ENCODE measurements at places on chromosomes 1 and 21. TPM values are rescaled to one million over a fixed set of nuclear protein-coding genes. Genes with fewer than 3 reads are reported as not detected.

- DNase-seq: no peak
- no peaks in the 10 kb centered on the region for H3K27me3 ChIP-seq
- H3K27ac ChIP-seq: no peak overlapping the region
- H3K36me3 ChIP-seq: peaks cover 6% of the 10 kb centered on the region
These were observed 16.7 kb downstream of the NMNAT1 start for GRCh38 chr1:9960011-9960410.

DNA sequence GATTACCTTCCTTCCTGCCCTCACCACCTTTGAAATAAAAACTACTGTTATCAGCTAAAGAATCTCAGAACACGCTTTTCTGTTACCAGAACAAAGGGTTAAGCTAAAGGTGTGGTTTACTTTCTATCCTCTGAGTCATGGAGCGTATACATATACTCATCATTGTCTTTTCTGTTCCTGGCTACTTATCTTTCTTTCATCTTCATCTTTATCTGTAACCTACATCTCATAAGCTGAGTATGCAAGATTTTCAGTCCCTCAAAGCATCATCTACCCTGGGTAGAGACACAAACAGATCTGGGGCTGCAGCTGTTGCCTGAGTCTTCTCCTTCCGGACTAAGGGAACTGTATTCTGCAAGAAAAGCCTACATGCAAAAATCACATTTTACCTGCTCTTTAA is 75.6 kb downstream of the LMO4 start:
- H3K4me1 ChIP-seq: no peaks in the 10 kb centered on the region
- no peak overlapping the region for H3K27ac ChIP-seq
- DNase-seq: no peak
- no peaks in the 10 kb centered on the region for H3K27me3 ChIP-seq
- no peak overlapping the region for H3K4me3 ChIP-seq

DNA sequence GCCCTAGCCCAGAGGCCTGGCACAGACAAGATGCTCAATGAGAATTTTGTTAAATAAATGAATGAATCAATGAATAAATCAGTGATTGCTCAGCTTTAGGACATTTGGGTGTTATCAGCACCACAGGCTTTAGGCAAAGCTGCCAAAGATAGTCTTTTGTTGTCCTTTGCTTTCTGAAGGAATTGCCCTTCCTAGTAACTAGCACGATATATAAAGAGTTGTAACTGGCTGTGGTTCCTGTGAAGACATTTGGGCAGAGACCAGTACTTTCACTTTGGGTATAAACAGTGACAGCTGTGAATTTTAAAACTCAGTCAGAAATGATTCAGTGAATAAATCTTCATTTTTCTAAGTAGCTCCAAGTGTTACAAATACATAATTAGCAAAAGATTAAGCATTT is 13.3 kb downstream of the RNU5D-1 start:
- H3K27me3 ChIP-seq: no peaks in the 10 kb centered on the region
- no peaks in the 10 kb centered on the region for H3K4me1 ChIP-seq
- DNase-seq: no peak
- no peak overlapping the region for H3K27ac ChIP-seq
- H3K4me3 ChIP-seq: no peak overlapping the region

- DNase-seq: no peak
- no peak overlapping the region for H3K4me3 ChIP-seq
- H3K4me1 ChIP-seq: no peaks in the 10 kb centered on the region
- no peaks in the 10 kb centered on the region for H3K27me3 ChIP-seq
These were observed 61.2 kb upstream of the VTCN1 start for GRCh38 chr1:117271959-117272358.

GRCh38 chr1:66692681-66693080 is 59.6 kb upstream of the DYNLT5 start:
- DNase-seq: no peak
- H3K4me1 ChIP-seq: peaks cover 11% of the 10 kb centered on the region
- H3K36me3 ChIP-seq: no peaks in the 10 kb centered on the region
- no peak overlapping the region for H3K27ac ChIP-seq
- H3K4me3 ChIP-seq: no peak overlapping the region
- H3K27me3 ChIP-seq: no peaks in the 10 kb centered on the region

GRCh38 chr21:45530423-45531113 is 11.7 kb downstream of the SLC19A1 start:
- H3K27me3 ChIP-seq: no peaks in the 10 kb centered on the region
- peaks cover 28% of the 10 kb centered on the region for H3K4me1 ChIP-seq
- no peak for DNase-seq
- no peak overlapping the region for H3K4me3 ChIP-seq

GRCh38 chr1:70542856-70543255 is 131.8 kb downstream of the CTH start:
- DNase-seq: no peak
- H3K27me3 ChIP-seq: no peaks in the 10 kb centered on the region
- H3K36me3 ChIP-seq: no peaks in the 10 kb centered on the region

DNA sequence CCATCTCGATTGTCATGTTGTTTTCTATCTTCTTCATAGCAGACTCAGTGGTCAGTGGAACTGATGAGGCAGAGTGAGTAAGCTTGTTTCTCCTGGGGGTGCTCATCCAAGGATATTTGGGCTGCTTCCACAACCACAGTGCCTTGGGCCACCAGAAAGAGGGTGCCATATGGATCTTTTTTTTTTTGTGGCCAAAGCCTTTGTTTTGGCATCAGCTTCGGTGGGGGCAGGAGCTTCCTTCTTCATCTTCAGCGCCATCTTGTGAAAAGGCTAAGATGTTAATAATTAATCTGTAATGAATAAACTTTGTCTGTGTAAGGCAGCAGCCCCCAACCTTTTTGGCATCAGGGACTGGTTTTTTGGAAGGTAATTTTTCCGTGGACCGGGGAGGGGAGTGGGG is 6.6 kb upstream of the PLPP3 start:
- no peak overlapping the region for H3K4me3 ChIP-seq
- H3K36me3 ChIP-seq: no peaks in the 10 kb centered on the region
- H3K4me1 ChIP-seq: no peaks in the 10 kb centered on the region
- no peak for DNase-seq
- H3K27ac ChIP-seq: no peak overlapping the region
- no peaks in the 10 kb centered on the region for H3K27me3 ChIP-seq

DNA sequence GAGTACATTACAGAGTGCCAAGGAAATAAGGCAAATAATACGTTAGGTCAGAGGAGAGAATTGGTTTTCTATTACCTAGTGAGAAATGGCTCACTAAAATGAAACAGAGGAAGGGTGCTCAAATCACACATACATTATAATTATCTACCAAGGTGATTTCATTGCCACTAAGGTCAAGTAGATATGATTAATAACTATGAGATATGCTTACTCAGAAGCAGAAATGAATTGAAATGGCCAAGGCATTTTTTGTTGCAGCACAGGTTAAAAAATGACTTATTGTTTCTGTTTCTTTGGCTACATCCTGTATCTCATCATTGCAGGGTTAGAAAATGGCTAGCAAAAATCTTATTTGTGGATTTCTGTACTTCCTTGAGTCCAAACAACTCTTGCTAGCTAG is 154.5 kb upstream of the GORAB start:
- H3K4me1 ChIP-seq: no peaks in the 10 kb centered on the region
- no peaks in the 10 kb centered on the region for H3K36me3 ChIP-seq
- no peak for DNase-seq
- no peaks in the 10 kb centered on the region for H3K27me3 ChIP-seq
- H3K4me3 ChIP-seq: no peak overlapping the region

- no peak for DNase-seq
- H3K27ac ChIP-seq: no peak overlapping the region
- H3K36me3 ChIP-seq: no peaks in the 10 kb centered on the region
These were observed 24.6 kb downstream of the XCL1 start for GRCh38 chr1:168601051-168601450.

DNA sequence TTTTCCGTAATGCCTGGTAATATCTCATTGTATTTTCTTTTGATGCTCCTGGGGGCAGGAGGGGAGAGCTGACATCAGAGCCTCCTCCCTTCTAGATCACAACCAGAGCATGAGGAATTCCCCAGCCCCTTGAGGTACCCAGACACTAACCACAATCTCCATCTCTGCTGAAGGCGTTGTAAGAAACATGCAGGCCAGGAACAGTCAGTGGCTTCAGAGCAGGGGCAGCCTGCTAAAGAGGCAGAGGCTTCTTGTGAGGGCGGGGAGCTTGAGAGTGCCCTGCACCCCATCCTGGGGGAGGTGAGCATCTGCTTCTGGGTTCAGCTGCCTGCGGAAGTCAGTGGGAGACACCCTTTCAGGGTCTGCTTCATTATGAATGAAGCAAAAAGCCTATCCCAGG is 19.0 kb downstream of the MAPKAPK2 start:
- peaks cover 5% of the 10 kb centered on the region for H3K36me3 ChIP-seq
- no peak overlapping the region for H3K27ac ChIP-seq
- H3K4me3 ChIP-seq: no peak overlapping the region
- no peak for DNase-seq
- H3K27me3 ChIP-seq: no peaks in the 10 kb centered on the region

DNA sequence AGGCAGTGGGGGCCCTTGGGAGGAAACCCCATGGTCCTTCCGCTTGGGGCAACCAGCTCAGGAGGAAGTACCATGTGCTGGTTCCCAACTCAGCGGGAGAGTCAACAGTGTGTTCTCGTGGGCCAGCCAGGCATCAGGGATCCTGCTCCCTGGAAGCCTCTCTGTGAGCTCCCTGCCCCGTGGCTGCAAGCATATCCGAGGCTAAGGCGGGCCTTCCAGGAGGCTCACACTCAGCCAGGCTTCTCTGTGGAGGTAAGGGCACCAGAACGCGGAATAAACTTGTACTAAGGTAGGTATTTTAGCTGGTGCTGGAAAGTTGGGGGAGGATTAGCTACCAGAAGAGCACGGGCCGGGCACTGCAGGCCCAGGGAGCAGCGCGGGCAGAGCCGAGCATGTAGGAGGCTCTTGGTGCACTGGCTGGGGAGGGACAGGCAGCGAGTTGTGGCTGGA is 74.7 kb upstream of the POU3F1 start:
- no peaks in the 10 kb centered on the region for H3K36me3 ChIP-seq
- peaks cover 3% of the 10 kb centered on the region for H3K27me3 ChIP-seq
- H3K4me1 ChIP-seq: no peaks in the 10 kb centered on the region
- no peak overlapping the region for H3K27ac ChIP-seq
- no peak overlapping the region for H3K4me3 ChIP-seq
- DNase-seq: no peak

- H3K27ac ChIP-seq: no peak overlapping the region
- H3K4me3 ChIP-seq: no peak overlapping the region
- no peak for DNase-seq
- H3K4me1 ChIP-seq: peaks cover 10% of the 10 kb centered on the region
These were observed 256.8 kb upstream of the NFIA start for GRCh38 chr1:60825593-60825992.

DNA sequence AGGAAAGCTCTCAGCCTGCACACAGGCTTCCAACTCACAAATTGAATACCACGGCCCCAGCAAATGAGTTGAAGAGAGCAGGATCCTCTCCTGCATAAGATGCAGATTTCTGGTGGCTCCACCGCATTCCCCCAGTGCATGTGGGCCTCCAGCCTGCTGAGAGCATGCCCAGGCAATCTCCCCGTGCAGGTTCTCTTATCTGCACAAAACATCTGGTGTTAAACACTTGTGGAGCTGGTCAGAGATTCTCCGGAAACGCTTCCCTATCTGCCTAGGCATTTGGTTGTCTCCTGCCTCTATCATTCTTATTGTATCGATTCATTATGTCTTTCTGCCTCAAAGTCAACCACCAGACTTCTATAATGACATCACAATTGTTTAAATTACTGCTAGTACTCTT is 1349.0 kb upstream of the B3GALT2 start:
- no peak overlapping the region for H3K4me3 ChIP-seq
- H3K27ac ChIP-seq: no peak overlapping the region
- DNase-seq: no peak
- no peaks in the 10 kb centered on the region for H3K27me3 ChIP-seq
- H3K36me3 ChIP-seq: no peaks in the 10 kb centered on the region

DNA sequence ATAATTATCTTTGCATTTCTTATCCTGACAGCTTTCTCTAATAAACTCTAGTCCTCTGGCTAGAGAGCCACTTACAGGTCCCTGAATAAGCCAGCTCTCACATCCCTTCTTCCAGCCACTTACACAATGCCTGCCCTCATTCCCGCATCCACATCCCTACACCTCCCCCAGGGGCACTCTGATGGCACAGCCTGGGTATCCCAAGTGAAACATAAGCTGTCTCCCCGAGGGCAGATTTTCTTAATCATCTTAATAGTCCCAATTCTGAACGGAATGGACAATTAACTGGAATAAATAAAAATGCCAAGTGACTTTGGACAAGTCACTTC is 4.9 kb downstream of the RHOC start:
- H3K36me3 ChIP-seq: peaks cover 53% of the 10 kb centered on the region
- H3K27me3 ChIP-seq: no peaks in the 10 kb centered on the region
- peak overlapping the region; percentile 98 for H3K27ac ChIP-seq
- no peak overlapping the region for H3K4me3 ChIP-seq
- H3K4me1 ChIP-seq: peaks cover 81% of the 10 kb centered on the region
- no peak for DNase-seq

DNA sequence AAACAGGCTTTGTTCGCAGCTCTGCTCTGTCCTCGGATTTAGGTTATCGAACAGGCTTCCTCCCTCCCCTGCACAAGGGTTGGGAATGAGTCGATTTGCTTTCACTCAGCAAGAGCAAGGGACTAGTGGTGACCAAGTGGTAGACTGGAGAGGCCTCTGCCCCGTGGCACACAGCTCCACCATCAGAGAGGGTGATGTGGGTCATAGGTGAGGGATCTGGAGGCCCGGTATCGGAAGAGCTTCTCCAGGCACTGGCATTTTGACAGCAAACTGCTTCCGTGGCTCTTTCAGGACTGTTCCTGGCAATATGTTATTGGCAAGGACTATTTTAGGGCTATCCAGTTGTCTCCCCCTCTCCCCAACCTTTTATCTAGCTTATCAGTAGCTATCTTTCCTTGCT is 3.1 kb upstream of the ELF3 start:
- H3K4me1 ChIP-seq: peaks cover 37% of the 10 kb centered on the region
- H3K4me3 ChIP-seq: peak overlapping the region; percentile 36

RBM34 gene
- 77.4 TPM for polyA plus RNA-seq

CDK11B gene
- polyA plus RNA-seq: 27.2 TPM

TOE1 gene
- polyA plus RNA-seq: 13.4 TPM

PLD5 gene
- 0.36 TPM for polyA plus RNA-seq

RNU1-4 gene
- 3.2 TPM for polyA plus RNA-seq

RAB7B gene
- polyA plus RNA-seq: 5.4 TPM

CRNN gene
- not detected for polyA plus RNA-seq

PDE9A gene
- 19.8 TPM for polyA plus RNA-seq

DEPDC1 gene
- 6.0 TPM for polyA plus RNA-seq

GBP7 gene
- polyA plus RNA-seq: 0.10 TPM

LAMB3 gene
- polyA plus RNA-seq: 156 TPM

LCE2B gene
- not detected for polyA plus RNA-seq

SYT14 gene
- polyA plus RNA-seq: 1.0 TPM

AVPR1B gene
- 0.81 TPM for polyA plus RNA-seq

LCE6A gene
- not detected for polyA plus RNA-seq

CTSE gene
- polyA plus RNA-seq: 19.6 TPM

Measured in large intestine (tissue), 12 donors.